Posterior vena cava (tissue), 2 donors: ENCODE measurements at places on chromosomes 7 and 10.

GRCh38 chr7:20240080-20240926, 23.1 kb upstream of the MACC1 start:
- DNase-seq: no peak

GRCh38 chr10:34143466-34143865, 671.6 kb downstream of the PARD3 start:
- DNase-seq: no peak

GRCh38 chr10:103451091-103451813, 918 bp downstream of the CALHM2 start:
- peak; percentile 95 for DNase-seq

GRCh38 chr10:72088889-72089575, 681 bp upstream of the SPOCK2 start:
- no peak for DNase-seq

GRCh38 chr10:31170636-31171035, 139.0 kb upstream of the ZNF438 start:
- no peak for DNase-seq
